ENCODE measurements at places on chromosomes 16 and 17. TPM values are rescaled to one million over a fixed set of nuclear protein-coding genes. Genes with fewer than 3 reads are reported as not detected.

Gene PPM1E
- 0.08 TPM for polyA plus RNA-seq

- H3K27me3 ChIP-seq, result no peaks in the 10 kb centered on the region
- no peak overlapping the region for H3K4me3 ChIP-seq
- no peaks in the 10 kb centered on the region for H3K36me3 ChIP-seq
These were observed 11.8 kb downstream of the GGA3 start for GRCh38 chr17:75249564-75249963.

Gene CNGB1
- polyA plus RNA-seq, result 0.21 TPM

GRCh38 chr16:57258226-57258909 lies 13.3 kb downstream of the ARL2BP start:
- H3K36me3 ChIP-seq, result peaks cover 19% of the 10 kb centered on the region
- no peak overlapping the region for H3K27ac ChIP-seq
- peaks cover 6% of the 10 kb centered on the region for H3K4me1 ChIP-seq

DNA sequence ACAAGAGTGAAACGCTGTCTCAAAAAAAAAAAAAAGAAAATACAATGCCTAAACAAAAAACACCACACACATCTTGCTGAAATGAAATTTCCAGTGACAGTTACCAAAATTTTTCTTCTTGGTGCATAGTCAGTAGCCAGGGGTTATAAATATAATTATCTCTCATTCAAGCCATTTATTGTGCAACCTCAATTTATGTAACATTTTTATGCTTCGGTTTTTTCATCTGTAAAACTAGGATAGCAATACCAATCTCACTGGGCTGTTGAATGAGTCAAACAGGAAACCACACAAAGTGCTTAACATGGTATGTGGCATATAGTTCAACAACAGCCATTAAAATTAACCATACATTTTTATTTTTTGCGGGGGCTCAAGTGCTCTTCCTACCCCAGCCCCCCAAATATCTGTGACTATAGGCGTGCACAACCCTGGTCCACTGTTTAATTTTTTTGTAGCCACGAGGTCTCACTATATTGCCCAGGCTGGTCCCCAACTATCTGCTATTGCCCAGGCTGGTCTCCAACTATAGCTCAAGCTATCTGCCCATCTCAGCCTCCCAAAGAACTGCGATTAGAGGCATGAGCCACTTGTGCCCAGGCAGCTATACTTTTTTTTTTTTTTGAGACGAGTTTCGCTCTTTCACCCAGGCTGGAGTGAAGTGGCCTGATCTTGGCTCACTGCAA lies 2.6 kb downstream of the COG4 start:
- H3K4me1 ChIP-seq, result peaks cover 3% of the 10 kb centered on the region
- no peak for DNase-seq
- no peaks in the 10 kb centered on the region for H3K27me3 ChIP-seq

DNA sequence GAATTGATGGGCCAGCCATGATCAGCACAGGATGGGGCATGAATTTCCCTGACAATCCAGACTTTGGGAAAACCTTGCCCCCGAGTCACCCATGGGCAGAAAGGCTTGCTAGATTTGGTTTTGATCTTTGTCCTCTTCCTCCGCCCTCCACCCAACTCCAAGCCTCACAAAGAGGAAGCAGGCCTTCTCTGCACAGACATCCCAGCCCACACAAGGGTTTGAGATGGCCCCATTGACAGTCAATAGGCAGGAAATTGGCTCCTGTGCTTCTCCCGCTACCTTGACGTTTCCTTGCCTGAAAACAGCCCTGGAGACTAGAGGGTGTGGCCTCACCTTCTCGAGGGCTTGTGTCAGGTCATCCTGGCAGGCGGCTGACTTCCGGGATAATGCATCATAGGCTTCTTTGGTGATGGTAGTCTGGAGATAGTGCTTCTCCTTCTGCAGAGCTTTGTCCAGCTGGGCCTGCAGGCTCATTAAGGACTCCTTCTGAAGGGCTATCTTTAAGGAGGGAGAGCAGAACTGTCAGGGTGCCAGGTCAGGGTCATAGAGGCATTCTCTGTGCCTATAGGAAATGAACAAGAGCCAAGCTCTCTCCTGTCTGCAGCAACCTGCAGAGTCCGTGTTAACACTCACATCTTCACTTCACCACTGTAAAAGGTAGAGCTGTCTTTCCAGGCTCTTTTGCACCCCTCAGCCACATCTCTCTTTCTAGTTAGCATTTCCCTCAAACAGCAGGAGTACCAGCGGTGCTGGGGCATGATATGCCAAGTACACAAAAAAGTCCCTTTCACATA lies 32.2 kb downstream of the DHX38 start:
- H3K27ac ChIP-seq, result no peak overlapping the region
- no peaks in the 10 kb centered on the region for H3K27me3 ChIP-seq
- no peak for DNase-seq
- peaks cover 5% of the 10 kb centered on the region for H3K4me1 ChIP-seq
- no peaks in the 10 kb centered on the region for H3K36me3 ChIP-seq
- H3K4me3 ChIP-seq, result no peak overlapping the region
